ENCODE measurements at places on chromosomes 5 and 9. TPM values are rescaled to one million over a fixed set of nuclear protein-coding genes. Genes with fewer than 3 reads are reported as not detected.

- no peak for DNase-seq
Observed at GRCh38 chr9:132168347-132168746, 6.5 kb downstream of the NTNG2 start.

DNA sequence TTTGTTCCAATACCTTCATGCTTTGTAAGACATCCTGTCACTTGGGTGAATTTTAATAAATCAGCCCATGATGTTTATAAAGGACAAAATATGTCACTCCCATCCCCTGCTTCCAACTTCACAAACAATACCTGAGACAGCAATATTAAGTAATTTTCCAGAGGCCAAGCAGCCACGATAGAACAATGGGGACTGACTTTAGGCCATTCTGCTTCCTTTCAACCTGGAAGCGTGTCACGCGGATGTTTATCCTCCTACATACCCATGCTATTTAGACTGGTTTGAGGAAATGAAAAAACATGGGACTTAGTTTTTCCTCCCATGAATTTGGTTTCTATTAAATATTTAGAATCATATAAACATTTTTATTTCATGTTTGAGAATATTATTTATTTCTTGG is 82.9 kb downstream of the GRAMD2B start:
- DNase-seq, result no peak

DNA sequence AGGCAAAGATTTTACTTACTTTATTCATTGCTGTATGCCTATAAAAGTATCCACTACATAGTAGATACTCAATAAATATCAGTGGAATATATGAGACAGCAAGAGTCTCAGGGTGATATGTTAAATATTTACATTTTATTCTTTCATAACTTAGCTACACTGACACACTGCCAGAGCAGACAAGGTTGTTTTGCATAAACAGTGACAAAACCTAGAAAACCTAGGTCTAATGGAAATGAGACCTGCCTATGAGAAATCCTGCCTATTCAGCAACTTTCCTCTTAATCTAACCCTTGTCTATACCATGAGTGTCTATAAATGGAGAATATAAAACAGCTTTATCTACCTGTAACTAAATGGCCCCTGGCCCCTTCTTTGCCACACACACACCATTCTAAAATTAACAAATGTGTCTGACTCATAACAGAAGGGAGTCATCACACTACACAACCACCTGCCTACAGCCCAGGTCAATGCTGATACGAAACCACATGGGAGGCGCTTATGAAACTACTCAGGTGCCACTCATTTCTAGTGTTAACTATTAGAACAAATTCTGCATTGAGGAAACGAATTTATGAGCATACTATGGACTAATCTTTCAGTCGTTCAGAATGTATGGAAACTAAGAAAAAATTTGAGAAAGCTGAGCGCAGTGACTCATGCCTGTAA is 60.3 kb downstream of the UBAP2 start:
- no peak for DNase-seq

DNA sequence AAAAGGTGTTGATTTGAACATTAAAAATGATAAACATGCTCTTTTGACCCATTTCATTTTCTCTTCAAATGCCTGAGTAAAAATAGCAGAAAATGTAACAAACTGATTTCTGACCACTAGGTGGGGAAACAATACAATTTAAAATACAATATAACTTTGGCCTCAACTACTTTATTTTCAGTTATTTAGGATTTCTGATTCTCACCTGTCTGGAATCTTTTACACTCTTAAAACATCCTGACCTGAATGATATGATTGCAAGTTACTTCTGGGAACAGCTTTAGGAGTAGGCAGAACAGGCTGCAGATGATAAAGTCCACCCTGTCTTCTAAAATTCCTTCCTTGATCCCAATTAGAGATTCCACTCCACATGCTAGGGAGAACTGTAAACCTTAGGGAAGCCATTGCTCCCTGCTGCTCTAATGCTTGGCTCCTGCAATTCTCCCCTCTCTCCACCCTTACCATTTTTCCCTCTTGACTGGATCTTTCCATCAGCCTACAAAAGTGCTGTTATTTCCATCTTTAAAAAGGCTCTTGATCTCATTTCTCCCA is 70.3 kb downstream of the FYB1 start:
- no peak for DNase-seq

DNA sequence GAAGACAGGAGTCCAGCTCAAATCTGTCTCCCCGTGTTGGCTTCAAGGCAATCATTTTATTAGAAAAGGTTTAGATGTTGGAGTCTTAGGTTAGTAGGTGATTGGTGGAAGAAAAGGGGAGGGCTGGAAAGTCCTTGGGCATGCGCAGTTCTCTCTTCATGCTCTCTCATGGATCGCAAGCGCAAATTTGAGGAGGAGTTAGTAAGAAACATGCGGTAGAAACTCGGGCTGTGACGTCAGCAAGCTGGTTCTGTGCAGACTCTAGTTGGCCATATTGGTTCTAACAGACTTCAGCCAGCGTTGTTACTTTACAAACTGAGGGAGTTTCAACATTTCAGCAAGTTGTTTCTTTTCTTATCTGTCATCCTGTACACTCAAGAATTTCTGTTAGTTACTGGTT is 392.2 kb downstream of the CDK5RAP2 start:
- DNase-seq, result no peak

- DNase-seq, result no peak
Observed at GRCh38 chr9:98318834-98319478, 63.5 kb upstream of the TBC1D2 start.

DNA sequence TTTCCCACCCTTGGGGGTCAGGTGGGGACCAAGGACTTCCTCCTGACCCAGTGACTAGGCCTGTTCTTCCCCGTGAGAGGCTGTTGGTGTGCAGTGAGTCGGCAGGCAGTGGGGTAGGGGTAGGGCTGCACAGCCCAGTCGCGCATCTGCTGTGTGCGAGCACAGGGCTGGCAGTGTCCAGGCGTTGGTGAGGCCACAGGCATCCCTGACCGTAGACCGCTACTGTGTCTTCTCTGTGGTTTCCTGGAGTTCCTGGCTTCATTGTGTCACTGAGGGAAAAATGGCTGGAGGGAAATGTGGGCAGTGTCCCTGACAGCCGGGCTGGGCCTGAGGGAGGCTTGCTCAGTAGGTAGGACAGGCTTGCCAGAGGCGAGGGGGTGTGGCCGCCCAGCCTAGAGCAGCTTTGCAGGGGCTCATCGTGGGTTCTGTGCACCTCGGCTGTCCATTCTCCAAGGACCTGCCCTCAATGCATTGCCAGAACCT is 95.4 kb downstream of the CACNA1B start:
- DNase-seq, result no peak

- DNase-seq, result no peak
Observed at GRCh38 chr5:103679873-103680272, 117.3 kb upstream of the NUDT12 start.

GRCh38 chr5:136018814-136019783 is 9.7 kb upstream of the TGFBI start:
- DNase-seq, result no peak

DNA sequence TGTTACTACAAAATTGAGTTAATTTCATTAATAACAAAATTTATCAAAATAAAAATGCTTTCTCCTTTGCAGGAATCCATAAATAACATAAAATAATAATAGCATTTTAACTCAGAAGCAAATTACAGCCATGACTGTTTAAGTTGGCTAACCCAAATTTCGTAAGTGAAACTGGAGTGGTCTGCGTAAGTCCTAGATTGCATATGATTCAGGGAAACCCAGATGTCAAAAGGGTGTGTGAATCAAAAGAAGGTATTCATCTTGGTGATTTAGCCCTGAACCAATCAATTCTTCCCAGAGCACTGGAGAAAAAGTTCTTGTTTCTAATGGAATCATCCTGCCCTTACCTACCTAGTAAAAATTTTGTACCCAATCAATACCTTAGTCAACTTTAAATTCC is 547.6 kb downstream of the RAB3C start:
- DNase-seq, result no peak

DNA sequence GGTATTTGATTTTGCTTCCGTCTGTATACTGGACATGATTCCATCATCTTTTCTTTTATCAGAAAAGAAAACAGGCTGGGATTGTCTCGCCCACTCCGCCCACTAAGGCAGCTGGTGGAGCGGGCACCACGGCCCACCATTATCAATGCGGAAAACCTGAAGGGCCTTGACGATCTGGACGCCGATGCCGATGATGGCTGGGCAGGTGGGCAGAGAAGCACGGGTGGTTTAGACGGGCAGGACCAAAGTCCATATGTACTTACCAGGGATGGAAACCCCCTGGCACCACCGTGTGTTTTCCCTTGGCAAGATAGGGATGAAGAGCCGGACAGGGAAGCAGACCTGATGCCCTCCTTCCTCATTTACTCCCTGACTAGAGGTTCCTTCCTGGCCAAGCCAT is 53.7 kb downstream of the PRRC2B start:
- no peak for DNase-seq

- DNase-seq, result no peak
Observed at GRCh38 chr5:82413302-82414040, 135.3 kb upstream of the RPS23 start.

GRCh38 chr5:132394667-132395259 is 25.3 kb downstream of the SLC22A5 start:
- DNase-seq, result no peak

GRCh38 chr9:12964271-12964670 is 189.5 kb downstream of the LURAP1L start:
- no peak for DNase-seq

GRCh38 chr9:130610862-130611707 is 31.7 kb downstream of the FUBP3 start:
- DNase-seq, result no peak

DNA sequence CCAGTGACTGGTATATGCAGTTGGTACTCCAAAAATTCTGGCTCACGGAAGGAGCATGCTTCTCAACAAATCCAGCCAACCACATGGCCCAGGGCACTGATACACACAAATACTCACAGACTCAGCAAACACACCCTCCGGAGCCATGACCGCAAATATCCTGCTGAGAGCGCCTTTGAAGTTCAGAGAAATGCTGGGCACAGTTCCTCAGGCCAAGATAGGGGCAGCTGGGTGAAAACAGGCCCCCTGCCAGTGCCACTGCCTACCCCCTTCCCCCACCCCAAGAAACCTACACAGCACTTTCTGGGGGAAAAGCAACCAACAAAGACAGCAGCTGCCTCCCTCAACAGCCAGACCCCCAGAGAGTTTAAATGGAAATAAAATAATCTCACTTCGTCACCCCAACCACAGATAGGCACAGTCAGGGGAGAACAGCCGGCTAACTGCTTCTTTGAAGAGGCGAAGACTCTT is 120.0 kb downstream of the C5orf15 start:
- DNase-seq, result no peak

DNA sequence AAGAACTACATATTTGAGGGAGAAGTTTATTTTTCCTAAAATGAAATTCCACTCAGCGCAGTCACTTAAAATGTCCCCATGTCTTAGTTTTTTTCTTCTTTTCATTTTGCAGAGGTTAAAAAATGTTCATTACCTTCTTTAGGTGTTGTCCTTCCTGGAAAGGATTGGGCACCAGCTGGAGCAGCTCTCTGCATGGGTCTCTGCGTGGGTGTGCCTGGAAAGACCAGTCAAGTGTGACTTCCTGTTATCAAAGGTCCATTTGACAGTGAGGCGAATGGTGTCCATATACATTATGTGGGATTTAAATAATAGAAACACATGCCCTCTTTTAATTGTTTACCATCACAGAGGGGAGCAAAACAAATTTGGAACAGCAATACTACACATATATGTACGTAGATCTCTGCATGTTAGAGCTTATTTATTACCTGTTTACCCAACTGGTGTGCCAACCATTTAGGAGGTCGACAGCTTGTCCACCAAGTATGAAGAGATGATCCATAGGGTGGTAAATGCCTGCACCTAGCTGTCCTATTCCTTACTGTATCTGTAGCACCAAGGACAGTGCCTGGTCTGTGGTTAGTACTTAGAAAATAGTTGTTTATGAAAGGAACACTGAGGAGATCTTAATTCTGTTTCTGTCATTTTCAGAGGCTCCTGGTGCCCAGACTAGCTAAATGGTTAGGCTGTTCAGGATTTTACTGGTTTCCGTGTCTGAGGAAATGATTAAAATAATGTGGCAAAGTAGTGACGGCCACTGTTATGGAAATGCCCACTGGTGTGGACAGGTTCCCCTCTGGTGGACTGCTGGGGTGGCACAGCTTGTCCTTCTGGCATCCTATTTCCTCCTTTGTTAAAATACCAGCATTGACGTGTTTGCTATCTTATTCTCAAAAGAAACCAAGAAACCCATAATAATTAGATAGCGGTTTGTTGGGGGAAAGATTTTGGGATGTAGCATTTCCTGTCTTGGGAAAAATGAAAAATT is 200.4 kb downstream of the MAST4 start:
- peak; percentile 21 for DNase-seq

- no peak for DNase-seq
Observed at GRCh38 chr9:124506931-124507879, at the start of gene NR5A1. Gene NR5A1, minus strand, starts transcription at chr9:124507399. Its CDS starts 4,004 bp downstream, at chr9:124503395.

DNA sequence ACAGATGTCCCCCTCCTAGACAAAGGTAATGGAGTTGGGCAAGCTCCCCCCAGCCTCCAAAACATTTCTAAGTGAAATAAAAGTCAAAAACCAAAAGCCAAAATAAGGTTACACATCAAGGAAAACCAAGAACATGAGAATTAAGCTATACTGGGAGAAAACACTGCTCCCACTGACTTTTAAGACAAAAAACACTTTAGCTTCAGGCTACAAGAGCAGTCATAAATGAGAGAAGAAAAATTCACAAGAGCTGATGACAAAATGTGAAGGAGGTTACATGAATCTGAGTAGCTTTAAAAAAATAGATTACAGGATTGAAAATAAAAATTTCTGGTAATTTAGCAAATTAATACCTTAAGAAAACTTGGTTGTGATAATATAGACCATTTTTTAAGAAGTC is 1370.3 kb upstream of the CDH9 start:
- DNase-seq, result no peak

DNA sequence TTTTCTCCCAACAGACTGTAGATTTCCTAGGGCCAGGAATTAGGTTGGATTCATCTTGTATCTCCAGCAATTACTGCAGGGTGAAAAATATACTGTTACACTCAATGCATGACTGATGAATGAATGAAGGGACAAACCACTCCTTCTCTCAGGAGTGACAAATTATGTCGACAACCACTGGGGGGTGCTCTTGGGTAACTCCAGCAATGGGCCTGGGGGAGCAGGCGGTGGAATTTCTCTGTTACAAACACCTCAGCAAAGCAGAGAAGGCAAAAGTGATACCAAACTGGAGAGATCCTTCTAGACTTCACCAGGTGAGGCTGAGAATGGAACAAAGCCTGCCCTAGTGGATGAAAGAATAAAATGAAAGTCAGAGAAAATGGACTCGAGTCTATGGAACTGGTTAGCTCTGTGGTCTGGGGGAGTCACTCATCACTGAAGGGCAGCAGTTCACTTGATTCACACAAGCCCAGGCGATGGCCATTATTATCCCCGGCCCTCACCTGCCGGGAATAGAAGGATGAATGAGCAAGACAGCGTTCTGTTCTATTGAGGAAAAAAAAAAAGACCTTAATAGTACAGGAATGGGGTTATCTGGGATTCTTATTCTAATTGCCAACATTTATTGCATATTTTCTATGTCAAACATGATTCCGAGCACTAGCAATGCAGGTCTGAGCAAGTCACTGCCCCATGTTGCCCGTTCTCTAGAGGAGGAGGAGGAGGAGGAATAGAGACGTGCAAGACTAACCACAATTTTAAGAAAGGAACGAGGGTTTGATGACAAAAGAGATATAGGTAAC is 341.1 kb downstream of the ASTN2 start:
- no peak for DNase-seq

- DNase-seq, result peak; percentile 24
Observed at GRCh38 chr5:7856855-7857254, 5.9 kb upstream of the CFAP90 start.

Gene RIMOC1
- total RNA-seq, result 27.6 TPM

Gene SMC5
- 28.6 TPM for total RNA-seq

Gene MARVELD2
- 40.9 TPM for total RNA-seq

Gene RASGRF2
- total RNA-seq, result 26.3 TPM

Gene IFNA13
- not detected for total RNA-seq

Gene PCDHGB6
- 13.4 TPM for total RNA-seq

Gene ZNF454
- total RNA-seq, result not detected

Gene KIF4B
- not detected for total RNA-seq

Gene LTC4S
- 4.9 TPM for total RNA-seq

All from Calu3 (cell line).